ENCODE measurements at places on chromosomes 3 and 15.

DNA sequence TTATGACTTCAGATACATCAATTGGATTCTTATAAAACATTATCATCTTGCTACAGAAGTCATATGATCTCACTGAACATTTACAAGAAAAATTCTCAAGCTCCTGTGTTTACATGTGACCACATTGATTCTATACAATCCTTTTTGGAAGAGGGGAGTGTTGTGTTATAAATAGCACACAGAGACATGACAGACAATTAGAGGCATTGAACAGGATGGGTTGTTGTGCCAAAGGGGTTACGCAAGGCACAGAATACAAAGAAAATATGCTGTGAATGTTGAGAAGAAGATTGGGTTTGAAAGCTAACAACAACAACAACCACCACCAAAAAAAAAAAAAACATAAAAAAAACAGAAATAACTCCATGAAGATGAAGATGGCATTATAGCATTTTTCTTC is 32.5 kb upstream of the TBL1XR1 start:
- DNase-seq: no peak

GRCh38 chr3:20537234-20537633 is 351.2 kb upstream of the SGO1 start:
- no peak for DNase-seq

DNA sequence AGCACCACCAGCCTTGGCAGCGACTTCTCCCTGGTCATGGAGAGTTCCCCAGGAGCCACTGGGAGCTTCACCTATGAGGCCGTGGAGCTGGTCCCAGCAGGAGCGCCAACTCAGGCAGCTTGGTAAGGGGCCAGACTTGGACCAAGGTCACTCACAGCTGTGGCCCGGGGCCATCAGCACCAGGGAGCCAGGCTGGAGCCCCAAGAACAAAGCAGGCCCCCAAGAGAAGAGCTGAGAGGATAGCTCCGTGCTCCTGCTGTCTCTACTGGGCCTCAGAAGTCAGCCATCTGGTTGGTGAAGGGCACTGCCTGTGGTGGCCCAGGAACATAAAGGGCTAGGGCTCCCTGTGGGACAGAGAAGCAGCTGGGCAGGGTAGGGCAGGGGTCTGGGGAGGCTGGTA is 14.7 kb upstream of the CPNE9 start:
- DNase-seq: no peak

- no peak for DNase-seq
Measured at GRCh38 chr15:95549168-95549738, 781.2 kb upstream of the NR2F2 start.

GRCh38 chr3:19030522-19030839 is 117.8 kb upstream of the KCNH8 start:
- DNase-seq: no peak

DNA sequence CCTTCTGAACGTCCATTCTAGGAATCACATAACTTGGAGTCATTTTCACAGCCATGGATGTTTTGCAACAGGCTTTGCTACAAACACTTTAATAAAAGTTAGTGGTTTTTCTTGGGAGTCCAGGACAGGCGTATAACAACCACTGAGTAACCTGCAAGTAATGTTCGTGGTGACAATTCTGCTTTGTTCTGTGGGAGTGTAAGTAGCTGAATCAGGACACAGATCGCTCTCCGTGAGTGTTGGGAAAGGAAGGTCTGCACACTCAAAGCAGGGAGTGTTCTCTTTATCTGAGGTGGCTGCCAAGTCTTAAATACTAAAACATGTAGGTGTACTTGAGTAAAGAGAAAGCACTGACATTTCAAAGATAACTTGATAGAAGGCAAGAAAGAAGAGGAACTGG is 7.9 kb upstream of the BNC1 start:
- no peak for DNase-seq

GRCh38 chr3:179398574-179399231 is 51.2 kb downstream of the MFN1 start:
- DNase-seq: no peak
